ENCODE measurements at places on chromosomes 6 and 20. TPM values are rescaled to one million over a fixed set of nuclear protein-coding genes. Genes with fewer than 3 reads are reported as not detected.

The SYCP2L gene
- 2.4 TPM for total RNA-seq

The STX7 gene
- 17.3 TPM for total RNA-seq

The RNF182 gene
- total RNA-seq = 24.7 TPM

The PDE7B gene
- not detected for total RNA-seq

The GPX5 gene
- total RNA-seq = not detected

The NXT1 gene
- 82.0 TPM for total RNA-seq

The CPNE1 gene
- 274 TPM for total RNA-seq

The DPPA5 gene
- not detected for total RNA-seq

The MCHR2 gene
- not detected for total RNA-seq

The THBD gene
- total RNA-seq = 3.1 TPM

The GPSM3 gene
- total RNA-seq = 7.1 TPM

The SRMS gene
- total RNA-seq = 0.63 TPM

The IPCEF1 gene
- total RNA-seq = 0.29 TPM

The SLC12A5 gene
- total RNA-seq = 2.4 TPM

The CD83 gene
- 13.0 TPM for total RNA-seq

The CLPSL1 gene
- total RNA-seq = not detected

The TRIM15 gene
- total RNA-seq = not detected

The LST1 gene
- total RNA-seq = not detected

The MCCD1 gene
- total RNA-seq = not detected

The SYCP2 gene
- total RNA-seq = 1.8 TPM

The ZFP57 gene
- total RNA-seq = not detected

The PLTP gene
- 56.6 TPM for total RNA-seq

The GJA1 gene
- total RNA-seq = 14.0 TPM

The TMEM244 gene
- not detected for total RNA-seq

The RFX6 gene
- 0.17 TPM for total RNA-seq

The FBXO30 gene
- total RNA-seq = 2.5 TPM

The SLC35F1 gene
- not detected for total RNA-seq

The PPP1R3G gene
- 3.2 TPM for total RNA-seq

The PTCHD4 gene
- not detected for total RNA-seq

The ZNF311 gene
- 0.40 TPM for total RNA-seq

The LIME1 gene
- total RNA-seq = 18.6 TPM

The CHRNA4 gene
- total RNA-seq = not detected

The PRDM13 gene
- total RNA-seq = not detected

The TDRD6 gene
- total RNA-seq = 0.07 TPM

The LPA gene
- not detected for total RNA-seq

The DCDC2 gene
- total RNA-seq = 0.11 TPM

The PET117 gene
- 31.2 TPM for total RNA-seq

The OR11A1 gene
- not detected for total RNA-seq

The GINS1 gene
- 28.1 TPM for total RNA-seq

The EDN1 gene
- 25.6 TPM for total RNA-seq

The VWA7 gene
- total RNA-seq = 1.9 TPM

The TGM3 gene
- total RNA-seq = not detected

The FERMT1 gene
- 72.6 TPM for total RNA-seq

The BMP7 gene
- total RNA-seq = not detected

The HM13 gene
- total RNA-seq = 99.5 TPM
